ENCODE measurements at places on chromosomes 1 and 21.
A peak's percentile ranks its signal among the peaks of the same experiment; 100 is the strongest.

- no peak for DNase-seq
These were observed 4.2 kb downstream of the ST6GALNAC5 start for GRCh38 chr1:76871355-76871974.

DNA sequence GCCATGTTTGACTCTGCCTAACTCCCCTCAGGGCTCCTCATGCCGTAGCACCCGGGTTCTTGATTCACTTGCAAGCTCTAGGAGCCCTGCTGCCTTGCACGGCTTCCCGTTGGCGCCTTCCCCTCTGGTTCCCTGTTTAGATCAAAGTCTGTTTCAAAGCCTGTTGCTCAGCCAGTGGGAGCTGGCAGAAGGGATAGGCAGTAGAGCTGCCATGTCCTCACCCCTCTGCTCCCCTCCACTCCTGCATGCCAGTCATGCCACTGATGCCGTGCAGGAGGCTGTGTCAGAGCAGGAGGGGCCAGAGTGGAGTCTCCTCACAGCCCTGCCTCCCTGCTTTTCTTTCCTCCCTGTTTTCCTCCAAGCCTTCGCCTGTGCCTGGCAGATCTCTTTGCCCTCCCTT is 26.5 kb downstream of the HMGCS2 start:
- DNase-seq = no peak

- DNase-seq = no peak
These were observed 48.9 kb upstream of the ZNF326 start for GRCh38 chr1:89945852-89946476.

DNA sequence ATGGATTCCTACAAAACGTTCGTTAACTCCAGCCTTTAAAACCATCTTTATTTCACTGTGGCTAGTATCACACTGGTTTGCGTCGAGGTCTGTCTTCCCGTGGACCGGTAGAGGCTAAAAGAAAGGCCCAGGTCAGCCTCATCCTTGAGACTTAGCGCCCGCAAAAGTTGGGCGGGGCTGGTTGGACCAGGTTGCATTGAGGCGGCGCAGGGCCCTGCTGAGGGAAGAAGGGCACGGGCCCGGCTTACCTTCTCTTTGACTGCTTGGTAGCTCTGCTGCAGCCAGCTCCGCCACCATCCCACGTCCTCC is 455 bp downstream of the BSDC1 start:
- no peak for DNase-seq

DNA sequence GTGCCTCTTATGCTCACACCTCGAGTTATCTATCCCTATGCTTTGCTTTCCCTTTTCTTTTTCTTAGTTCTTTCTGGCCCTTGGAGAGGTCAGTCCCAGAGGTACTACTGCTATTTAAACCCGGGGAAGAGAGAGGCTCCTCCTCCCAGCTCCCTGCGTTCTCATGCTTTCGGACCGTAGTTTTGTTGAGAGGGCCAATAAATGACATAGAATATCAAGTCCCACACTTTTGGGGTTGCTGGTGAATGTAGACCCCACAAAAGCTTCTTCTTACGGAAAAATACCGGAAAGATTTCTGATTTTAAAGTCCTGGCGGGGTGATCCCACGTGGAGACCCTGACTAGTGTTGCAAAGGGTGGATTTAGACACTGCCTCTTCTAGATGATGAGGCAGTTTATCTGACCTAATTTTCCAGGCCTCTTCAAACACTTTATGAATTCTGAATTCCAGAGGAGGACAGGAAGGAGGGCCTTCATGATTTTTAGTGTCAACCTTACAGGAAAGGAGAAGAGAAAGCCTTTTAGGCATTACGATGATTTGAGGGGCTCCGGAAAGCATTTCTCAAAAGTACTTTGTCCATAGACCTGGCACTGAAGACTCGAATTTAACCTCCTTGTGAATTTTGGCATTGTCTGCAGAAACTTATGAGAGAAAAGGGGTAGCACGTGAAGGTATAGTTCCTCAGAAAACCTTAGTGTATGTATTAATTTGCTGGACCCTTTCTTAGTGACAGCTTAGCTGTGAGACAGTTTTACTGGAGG is 694 bp downstream of the TMEM167B start:
- no peak for DNase-seq

GRCh38 chr1:7549277-7550161 is 221.6 kb upstream of the VAMP3 start:
- no peak for DNase-seq

GRCh38 chr1:228226956-228227791 is 19.3 kb downstream of the OBSCN start:
- DNase-seq = no peak

GRCh38 chr1:56910441-56910985 is 55.3 kb downstream of the C8B start:
- DNase-seq = no peak

DNA sequence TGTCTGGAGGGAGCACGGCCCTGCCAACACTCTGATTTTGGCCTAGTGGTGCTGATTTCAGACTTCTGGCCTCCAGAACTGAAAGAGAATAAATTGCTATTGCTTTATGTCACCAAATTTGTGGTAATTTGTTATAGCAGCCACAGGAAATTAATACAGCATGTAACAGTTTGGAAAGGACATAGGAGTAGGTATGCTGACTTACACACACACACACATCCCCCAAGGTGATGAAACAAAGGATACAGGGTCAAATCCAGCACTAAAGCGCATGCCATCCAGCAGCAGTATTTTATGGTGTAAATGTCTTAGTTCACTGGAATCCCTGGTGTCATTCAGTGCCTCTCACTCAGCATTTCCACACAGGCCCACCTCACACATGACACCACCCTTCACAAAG is 72.2 kb upstream of the MAN1A2 start:
- no peak for DNase-seq

- DNase-seq = no peak
These were observed 6.6 kb downstream of the CLSPN start for GRCh38 chr1:35763201-35763600.

DNA sequence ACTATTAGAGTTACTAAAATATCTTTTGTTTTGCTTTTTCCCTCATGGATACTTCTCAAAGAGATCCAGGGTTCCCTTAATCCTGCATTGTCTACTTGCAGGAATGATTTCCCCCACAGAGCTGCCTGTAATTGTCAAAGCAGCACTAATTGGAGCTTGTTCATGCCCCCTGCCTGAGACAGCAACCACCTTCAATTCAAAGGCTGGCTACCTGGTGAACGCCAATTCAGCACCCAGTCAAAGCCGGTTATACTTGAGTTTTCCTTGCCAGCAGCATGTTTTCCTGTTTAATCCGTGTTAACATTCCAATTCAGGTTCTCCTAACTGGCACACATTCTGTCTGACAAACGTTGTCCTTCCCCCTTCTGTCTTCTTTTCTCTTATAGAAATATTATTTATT is 382.9 kb downstream of the NTNG1 start:
- no peak for DNase-seq

DNA sequence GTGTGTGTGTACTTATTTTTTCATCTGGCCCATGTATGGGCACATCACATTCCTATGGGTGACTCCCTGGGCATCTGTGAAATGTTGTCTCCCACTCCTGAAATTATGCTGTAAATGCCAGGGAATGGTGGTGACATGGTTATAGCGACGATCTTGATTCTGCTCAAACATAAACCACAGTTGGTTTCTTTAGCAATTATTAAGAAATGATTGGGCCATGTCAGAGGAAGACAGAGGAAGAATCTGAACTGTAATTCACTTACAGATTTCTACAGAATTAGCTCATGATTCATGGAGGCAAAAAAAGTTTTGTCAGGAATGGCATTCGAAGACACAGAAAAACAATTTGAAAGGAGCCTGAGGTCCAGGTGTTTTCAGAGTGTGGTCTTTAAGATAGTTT is 25.8 kb upstream of the KCNE1 start:
- DNase-seq = no peak

- no peak for DNase-seq
These were observed 14.4 kb upstream of the ZNF362 start for GRCh38 chr1:33241866-33242265.

DNA sequence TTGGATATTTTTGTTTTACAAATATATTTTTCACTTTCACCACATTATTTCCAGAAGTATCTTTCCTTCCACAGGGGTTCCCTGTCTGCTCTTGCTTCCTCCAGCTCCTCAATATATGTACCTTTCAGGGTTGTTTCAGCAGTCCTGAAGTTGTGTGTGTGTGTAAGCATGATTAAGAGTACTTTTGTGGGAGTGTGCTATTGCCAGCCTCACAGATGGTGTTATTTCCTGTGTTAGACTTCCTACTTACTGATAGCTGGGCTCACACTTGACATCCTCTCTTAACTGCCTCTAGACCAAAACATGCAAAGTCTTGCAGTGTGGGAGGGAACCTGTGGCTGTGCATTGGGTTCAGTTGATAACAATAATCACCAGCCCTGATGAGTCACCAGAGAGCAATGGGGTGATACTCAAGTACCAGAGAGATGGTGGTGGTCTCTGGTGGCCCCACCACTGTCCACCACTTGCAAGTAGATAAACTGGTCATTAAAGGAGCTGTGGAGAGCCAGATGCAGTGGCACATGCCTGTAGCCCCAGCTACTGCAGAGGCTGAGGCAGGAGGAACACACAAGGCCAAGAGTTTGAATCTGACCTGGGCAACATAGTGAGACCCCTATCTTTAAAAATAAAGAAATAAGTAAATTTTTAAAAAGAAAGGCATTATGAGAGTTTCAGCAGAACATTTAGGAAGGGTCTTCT is 126.7 kb downstream of the NR5A2 start:
- DNase-seq = no peak

DNA sequence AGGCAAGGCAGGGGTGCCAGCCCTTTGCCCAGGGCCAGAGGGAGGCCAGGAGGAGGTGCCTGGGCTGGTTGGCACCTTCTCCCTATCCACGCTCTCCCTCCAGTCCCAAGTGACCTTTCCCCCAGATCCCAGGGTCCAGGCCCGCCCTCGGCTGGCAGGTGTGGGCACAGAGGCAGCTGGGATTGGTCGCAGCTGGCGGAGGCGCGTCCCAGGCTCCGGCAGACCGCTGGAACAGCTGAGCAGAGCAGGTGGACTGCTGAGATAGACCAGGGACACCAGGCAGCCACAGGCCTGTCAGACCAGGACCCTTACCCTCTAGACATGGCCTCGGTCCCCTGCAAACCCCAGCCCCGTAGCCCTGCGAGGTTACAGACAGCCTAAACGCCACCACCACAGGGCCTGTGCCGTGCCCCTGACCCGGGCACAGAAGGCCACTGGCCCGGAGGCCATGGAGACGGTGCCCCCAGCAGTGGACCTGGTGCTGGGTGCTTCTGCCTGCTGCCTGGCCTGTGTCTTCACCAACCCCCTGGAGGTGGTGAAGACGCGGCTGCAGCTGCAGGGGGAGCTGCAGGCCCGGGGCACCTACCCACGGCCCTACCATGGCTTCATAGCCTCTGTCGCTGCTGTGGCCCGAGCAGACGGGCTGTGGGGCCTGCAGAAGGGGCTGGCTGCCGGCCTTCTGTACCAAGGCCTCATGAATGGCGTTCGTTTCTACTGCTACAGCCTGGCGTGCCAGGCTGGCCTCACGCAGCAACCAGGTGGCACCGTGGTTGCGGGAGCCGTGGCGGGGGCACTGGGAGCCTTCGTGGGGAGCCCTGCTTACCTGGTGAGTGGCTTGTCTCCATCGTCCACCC is at the start of gene SLC25A34:
Gene SLC25A34, plus strand, starts transcription at position 221 of the 854 bp plus-strand sequence. Its CDS starts 228 bp downstream, at position 449.
- peak; percentile 78 for DNase-seq

DNA sequence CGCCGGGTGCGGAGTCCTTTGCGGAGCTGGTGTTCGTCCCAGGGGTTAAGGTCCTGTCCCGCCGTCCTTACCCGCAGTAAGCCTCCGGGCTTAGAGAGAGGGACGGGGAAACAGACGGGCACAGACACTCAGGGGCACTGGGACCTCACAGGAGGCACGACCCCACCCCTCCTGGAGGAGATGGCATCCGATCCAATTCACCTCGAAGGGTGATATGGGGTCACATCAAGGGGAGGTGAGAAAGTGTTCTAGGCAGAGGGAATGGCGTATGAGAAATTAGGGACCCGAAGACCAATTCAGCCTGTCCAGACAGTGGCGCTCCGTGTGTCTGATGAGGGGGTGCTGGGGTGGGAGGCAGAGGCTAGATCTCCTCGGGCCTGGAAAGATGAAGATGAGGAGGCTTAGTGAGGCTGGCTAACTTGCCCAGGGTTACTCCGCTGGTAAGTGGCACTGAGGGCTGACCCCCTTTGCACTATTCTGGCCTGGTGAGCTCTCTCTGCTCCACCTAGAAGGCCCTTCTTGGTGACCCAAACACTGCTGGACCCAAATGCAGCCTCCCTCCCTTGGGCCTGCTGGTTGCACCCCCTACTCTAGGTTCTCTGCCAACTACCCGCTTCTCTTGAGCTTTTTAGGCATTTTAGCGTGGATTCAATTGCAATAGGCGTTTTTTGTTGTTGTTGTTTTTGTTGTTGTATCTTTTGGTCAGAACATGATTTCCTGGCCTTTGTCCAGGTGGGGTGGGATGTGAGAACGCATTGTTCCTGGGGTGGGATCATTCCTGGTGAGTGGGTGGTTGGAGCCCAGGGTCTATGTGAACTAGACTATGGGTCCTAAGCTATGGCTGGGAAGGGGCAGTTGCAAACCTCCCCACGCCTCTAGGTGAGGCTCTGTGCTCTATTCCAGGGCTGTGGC is 12.3 kb downstream of the BTBD19 start:
- no peak for DNase-seq

DNA sequence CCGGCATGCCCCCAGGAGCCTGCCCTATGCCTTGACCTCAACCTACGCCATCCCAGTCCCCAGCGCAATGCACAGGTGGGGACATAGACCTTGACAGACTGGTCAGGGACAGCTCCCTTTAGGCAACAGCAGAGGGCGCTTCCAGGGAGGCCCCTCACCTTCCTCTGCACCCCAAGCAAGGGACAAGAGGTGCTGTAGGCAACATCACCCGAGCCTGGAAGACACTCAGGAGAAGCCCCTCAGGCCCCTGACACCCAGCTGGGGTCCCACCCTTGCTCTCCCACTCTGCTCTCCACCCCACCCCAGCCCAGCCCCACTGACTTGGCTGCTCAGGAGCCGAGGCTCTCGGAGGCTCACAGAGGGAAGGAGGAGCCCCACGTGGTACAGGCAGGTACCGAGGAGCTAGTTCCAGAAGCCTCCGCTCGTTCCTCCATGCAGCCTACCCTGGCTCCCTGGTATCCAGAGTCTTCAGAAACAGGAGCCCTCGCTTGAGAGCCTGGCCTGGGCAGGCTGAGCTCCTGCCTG is 2.4 kb upstream of the WNT3A start:
- DNase-seq = no peak

DNA sequence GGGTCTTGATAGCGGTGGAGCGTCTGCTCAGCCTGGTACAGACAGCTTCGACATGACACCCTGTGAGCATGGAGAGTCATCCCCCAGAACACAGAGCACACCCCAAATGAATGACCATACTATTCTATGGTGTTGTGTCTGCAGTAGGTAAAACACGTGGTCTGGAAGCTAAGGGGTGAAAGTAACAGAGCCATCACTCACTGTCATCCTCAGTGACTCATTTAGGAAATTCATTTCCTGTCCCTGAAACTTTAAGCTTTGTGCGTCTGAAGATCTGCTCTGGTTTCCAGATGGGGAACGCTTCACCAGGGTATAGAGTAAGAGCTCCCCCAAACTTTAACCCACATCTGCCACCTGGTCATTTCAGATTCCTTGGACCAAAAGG is 94.8 kb upstream of the DISP3 start:
- no peak for DNase-seq

DNA sequence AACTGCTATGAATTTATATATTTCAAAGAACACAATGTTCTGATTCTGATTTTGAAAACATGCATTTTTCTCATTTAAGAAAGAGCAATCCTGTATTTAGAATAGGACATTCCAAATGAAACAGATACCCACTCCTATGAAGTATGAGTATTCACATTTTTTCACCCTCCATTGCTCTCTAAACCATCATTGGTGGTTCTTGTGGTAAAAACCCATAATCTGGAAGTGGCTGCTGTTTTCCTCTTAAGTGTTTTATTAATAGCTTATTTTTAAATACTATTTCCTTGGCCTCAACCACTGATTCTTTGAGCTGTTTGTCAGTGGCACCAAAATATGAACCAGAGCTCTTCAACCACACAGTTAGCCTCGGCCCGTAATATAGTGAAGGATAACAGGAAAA is 60.0 kb upstream of the ADAM30 start:
- peak; percentile 34 for DNase-seq

All from DMS79 (cell line).